Ovary (tissue), 10 donors: ENCODE measurements at places on chromosomes 6 and 20. TPM values are rescaled to one million over a fixed set of nuclear protein-coding genes. Genes with fewer than 3 reads are reported as not detected.

DNA sequence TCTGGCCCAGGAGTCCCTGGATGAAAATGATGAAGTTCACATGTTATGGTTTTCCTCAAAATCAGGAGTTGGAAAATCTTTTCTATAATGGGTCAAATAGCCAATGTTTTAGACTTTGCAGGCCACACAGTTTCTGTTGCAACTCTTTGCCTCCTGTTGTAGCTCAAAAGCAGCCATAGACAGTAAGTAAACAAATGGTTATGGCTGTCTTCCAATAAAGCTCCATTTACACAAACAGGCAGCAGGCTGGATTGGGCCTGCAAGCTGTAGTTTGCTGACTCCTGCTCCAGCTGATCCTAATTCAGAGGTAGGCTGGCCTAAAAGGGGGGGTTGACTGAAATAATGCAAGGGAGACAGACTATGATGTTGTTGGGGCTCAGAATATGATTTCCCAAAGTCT is 33.0 kb downstream of the METTL24 start:
- DNase-seq: no peak
- no peak overlapping the region for H3K27ac ChIP-seq
- H3K27me3 ChIP-seq: no peaks in the 10 kb centered on the region

GRCh38 chr20:3315136-3315535 is 76.1 kb upstream of the SLC4A11 start:
- H3K27ac ChIP-seq: no peak overlapping the region
- H3K4me3 ChIP-seq: no peak overlapping the region
- no peaks in the 10 kb centered on the region for H3K36me3 ChIP-seq
- no peak for DNase-seq

GRCh38 chr6:40138273-40138720 is 204.0 kb upstream of the MOCS1 start:
- H3K4me1 ChIP-seq: no peaks in the 10 kb centered on the region
- H3K27me3 ChIP-seq: no peaks in the 10 kb centered on the region
- H3K4me3 ChIP-seq: no peak overlapping the region
- no peaks in the 10 kb centered on the region for H3K36me3 ChIP-seq
- DNase-seq: no peak

- no peak overlapping the region for H3K27ac ChIP-seq
- no peaks in the 10 kb centered on the region for H3K36me3 ChIP-seq
- no peaks in the 10 kb centered on the region for H3K4me1 ChIP-seq
- H3K4me3 ChIP-seq: no peak overlapping the region
Measured at GRCh38 chr6:162109480-162110050, 618.0 kb downstream of the PRKN start.

DNA sequence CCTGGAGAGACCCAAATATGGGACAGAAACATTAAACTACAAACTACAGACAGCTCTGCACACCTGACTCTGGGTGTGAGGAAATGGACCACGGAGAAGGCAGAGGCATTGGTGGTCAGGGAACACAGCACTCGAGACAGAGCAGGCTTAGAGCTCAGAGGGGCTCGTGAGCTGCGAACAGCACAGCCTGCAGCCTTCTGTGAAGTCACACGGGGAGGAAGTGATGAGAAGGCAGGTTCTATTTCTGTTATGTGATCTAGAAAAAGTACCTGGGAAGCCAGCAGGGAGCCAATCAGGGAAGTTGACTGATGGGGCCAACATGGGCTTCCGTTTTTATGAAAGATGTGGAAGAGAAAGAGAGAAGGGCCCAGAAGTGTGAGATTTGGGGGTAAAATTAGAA is 88.9 kb upstream of the SNAP25 start:
- no peak for DNase-seq
- no peak overlapping the region for H3K27ac ChIP-seq
- no peaks in the 10 kb centered on the region for H3K36me3 ChIP-seq
- H3K27me3 ChIP-seq: no peaks in the 10 kb centered on the region
- no peak overlapping the region for H3K4me3 ChIP-seq

The TNFRSF6B gene
- 6.4 TPM for total RNA-seq

The SCUBE3 gene
- total RNA-seq: 0.25 TPM

The TNFAIP3 gene
- total RNA-seq: 125 TPM

The TCEA2 gene
- total RNA-seq: 41.0 TPM

The RPS18 gene
- total RNA-seq: 4,728 TPM

The THEMIS gene
- 0.42 TPM for total RNA-seq
